ENCODE measurements at places on chromosomes 16 and 17.

DNA sequence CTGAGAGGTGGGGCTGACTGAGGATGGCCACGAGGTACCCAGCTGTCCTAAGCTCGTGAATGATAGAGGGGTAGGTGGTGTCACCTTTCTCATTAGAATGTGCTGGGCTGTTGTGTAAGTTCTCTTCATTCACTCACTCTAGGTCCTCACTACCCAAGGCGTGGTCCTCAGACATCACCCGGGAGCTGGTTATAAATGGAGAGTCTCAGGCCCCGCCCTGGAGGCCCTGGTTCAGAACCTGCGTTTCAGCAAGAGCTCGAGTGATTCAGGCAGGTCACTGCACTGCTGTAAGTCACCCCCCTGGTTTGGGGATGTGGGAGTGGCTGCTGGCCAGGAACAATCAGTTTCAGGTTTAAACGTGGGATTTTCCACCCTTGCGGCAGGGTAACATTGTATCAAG, 139.8 kb downstream of the FOXL1 start:
- no peak for DNase-seq

DNA sequence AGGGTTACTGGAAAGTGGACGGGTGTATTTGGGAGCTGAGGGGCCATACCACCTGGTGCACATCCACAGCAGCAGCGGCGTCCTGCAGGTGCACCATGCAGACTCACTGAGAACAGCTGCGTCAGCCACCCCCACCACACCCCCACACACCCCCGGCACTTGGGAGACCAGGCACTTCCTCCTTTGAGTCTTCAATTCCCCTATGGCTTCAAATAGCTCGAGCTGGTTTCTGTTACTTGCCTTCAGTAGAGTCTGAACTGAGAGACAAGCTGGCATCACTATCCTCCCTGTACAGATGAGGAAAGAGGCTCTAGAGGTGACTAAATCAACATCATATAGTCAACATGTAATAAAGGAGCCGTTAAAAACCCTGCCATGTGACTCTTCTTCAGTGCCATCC, 15.4 kb downstream of the CUEDC1 start:
- DNase-seq: no peak

DNA sequence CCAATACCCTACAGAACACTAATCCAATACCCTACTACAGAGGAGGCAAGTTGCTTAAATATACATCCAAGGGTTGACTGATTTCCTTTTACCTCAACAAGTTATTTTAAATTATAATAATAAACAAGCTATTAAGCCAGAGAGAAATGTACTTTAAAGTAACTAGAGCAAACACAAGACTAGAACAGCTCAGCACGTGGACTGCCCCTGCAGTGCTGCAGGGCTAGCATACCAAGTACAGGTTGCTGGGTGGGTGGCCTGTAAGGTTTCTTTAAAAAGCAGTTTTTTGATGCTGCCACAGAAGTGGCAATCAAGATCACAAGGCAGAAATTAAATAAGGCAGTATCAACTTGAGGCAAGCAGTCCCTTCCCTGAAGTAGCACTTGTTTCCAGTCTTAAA, 63.5 kb downstream of the PARN start:
- no peak for DNase-seq

- no peak for DNase-seq
Measured at GRCh38 chr17:42131981-42132432, 9.4 kb downstream of the HSPB9 start.

DNA sequence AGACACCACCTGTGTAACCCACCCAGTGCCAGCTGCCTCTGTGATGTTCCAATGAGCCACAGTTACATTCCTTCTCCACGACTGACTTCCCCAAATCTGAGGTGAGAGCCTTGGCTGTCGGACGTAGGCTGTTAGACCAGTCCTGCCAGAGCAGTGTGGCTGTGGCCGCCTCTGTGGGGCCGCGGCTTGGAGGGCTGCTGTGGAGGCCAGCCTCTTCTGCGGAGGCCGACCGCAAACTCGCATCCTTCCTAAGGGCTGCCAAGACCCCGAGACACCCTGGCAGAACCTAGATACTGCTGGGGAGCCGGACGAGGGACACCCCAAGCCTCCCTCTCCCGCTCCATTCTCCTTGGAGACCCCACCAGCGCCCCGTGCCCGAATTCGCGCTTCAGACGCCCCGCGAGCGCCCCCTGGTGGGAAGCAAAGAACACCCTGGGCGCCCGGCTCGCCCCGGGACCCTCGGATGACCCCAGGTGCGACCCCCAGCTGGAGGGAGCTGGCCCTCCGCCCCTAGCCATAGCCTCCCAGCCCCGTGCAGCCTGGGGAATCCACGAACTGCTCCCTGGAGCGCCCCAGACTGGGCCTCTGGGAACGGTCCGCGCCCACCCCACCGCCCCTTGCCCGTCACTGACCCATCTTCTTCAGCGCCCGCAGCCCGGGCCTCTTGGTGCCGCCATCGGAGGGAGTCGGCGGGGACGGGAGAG, 547 bp downstream of the PLCD3 start:
- DNase-seq: peak; percentile 64

DNA sequence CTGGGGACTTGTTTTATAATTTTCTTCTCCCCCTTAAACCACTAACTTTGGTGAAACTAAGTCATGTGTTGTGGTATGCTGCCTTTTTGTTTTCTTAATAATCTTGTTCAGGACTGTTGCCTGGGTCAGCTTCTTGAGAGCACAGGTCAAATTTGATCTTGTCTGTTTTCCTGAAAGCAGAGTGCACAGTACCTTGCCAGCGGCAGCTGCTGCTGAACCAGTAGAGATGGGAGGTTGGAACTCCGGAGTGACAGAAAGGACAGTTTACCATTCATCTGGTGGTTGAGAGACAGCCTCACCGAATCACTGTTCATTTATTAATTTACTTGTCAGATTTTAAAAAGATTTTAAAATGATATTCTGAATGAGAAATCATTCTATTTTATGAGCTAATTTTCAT, 125.0 kb downstream of the PHKB start:
- DNase-seq: no peak

GRCh38 chr17:81427173-81428120, 32.2 kb downstream of the BAHCC1 start:
- no peak for DNase-seq

DNA sequence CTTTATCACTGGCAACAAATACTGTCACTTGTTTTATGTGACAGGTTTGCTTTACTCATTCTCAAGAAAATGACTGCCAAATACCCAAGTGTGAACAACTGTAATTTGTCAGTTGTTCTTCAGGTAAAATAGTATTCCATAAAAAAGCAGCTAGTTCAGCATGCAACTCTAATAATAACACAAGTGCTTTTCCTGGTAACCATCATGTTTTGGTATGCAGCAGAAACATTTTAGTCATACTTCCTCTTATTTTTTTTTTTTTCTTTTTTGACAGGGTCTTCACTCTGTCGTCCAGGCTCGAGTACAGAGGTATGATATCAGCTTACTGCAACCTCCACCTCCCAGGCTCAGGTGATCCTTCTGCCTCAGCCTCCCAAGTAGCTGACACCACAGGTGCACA, 4.6 kb downstream of the TERF2 start:
- no peak for DNase-seq

DNA sequence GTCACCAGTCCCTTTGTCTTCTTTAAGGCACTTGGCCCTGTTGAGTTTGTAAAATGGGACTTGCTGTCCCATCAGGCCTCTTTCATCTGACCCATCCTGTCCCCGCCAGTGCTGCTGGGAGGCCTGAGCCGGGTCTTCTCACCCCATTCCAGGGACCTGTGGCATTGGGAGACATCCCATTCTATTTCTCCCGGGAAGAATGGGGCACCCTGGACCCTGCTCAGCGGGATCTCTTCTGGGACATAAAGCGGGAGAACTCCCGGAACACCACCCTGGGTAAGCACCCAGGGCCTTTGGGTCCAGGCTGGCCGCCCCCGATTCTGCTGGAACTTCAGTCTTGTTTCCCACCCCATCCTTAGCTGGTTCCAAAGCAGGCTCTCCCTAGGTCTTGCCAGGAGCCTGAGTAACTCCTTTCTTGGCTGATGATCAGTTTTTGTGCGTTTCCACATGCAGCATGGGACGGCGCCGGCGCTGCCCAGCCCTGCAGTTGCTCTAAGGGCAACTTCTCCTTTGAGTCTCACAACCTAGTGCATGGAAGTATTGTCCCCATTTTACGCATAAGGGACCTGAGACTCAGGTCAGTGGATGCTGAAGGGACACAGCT, 4.1 kb downstream of the ZNF213 start:
- no peak for DNase-seq

GRCh38 chr17:11908711-11909146, 88.5 kb downstream of the ZNF18 start:
- no peak for DNase-seq

- DNase-seq: no peak
Measured at GRCh38 chr17:44501866-44502375, 1.3 kb downstream of the GPATCH8 start.

DNA sequence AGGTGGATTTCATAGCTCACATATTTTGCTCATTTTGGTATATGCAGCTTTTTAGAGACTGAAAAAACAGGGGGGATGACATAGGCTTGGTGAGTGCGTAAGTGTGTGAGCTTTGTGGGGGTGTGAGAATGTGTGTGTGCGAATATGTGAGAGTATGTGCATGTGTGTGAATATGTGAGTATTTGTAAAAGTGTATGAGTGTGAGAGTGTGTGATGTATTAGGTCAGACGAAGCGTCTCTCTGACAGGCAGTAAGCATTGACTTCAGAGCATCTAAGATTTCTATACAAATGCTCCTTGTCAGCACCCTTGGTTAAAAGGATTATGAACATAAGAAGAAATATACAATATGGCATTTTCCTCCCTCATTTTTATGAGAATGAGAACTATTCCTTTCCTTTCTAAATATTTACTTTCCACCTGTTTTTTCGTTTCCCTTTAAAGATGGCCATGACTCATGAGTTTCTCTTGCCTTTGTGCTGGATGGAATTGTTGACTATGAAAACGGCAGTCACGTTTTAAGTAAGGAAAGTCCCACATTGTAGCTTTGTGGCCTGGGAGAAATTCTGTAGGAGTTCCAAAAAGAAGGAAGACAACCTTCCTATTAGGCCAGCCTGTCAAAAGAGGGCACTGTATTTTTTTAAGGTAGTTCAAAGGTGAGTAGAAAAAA, 276.4 kb downstream of the FOXL1 start:
- no peak for DNase-seq

- DNase-seq: peak; percentile 32
Measured at GRCh38 chr16:4200000-4200780, 41.7 kb downstream of the SRL start.

DNA sequence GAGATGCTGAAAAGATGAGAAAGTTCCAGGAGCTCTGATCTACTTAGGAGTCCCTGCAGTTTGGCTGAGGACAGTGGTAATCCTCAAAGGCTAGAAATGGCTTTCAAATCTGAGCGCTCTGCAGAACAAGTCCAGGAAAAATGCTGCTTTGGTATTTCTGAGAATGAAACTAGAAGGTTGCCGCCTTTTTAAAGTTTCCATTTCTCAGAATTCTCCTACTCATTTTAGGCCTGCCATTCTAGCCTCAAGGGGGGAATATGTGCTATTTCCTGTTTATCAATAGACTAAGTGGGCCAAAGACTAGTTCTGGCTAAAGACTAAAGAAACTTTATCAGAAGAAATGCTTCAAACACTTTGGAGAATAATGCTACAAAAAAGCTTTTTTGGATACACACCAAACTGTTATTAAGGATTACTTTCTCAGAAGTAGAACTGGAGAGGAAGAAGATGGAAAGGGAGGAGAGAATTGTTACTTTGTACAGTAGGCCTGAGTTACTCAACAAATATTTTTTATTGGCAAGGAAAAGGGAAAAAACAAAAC, at the start of gene SLFN12L:
TSS of gene SLFN12L (minus strand) at position 78 of the 541 bp plus-strand sequence. CDS start 15,314 bp downstream, outside the sequence.
- DNase-seq: peak; percentile 64

GRCh38 chr16:69190598-69190997, 3.6 kb downstream of the SNTB2 start:
- no peak for DNase-seq

DNA sequence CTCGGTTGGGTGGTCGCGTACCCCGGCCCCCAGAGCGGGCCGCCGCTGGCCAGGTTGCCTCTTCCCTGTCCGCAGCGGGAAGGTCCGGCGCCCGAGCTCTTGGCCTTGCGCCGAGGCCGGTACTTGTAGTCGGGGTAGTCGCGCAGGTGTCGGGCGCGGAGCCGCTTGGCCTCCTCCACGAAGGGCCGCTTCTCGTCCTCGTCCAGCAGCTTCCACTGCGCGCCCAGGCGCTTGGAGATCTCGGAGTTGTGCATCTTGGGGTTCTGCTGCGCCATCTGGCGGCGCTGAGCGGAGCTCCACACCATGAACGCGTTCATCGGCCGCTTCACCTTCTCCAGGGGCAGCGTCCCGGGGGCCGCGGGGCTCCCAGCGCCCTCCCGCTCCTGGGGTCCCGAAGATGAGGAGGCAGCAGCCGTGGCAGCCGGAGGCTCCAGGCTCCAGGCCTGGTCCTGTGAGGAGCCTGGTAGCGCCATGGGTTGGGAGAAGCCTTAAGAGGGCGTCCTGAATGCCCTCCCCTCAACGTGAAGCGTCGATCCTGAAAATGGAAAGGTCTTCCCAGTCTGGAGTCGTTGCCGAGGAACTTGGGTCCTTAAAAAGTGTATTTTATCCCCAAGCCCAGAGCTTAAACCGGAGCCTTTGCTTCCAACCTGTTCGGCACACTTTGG, 558 bp downstream of the SOX15 start:
- peak; percentile 69 for DNase-seq

DNA sequence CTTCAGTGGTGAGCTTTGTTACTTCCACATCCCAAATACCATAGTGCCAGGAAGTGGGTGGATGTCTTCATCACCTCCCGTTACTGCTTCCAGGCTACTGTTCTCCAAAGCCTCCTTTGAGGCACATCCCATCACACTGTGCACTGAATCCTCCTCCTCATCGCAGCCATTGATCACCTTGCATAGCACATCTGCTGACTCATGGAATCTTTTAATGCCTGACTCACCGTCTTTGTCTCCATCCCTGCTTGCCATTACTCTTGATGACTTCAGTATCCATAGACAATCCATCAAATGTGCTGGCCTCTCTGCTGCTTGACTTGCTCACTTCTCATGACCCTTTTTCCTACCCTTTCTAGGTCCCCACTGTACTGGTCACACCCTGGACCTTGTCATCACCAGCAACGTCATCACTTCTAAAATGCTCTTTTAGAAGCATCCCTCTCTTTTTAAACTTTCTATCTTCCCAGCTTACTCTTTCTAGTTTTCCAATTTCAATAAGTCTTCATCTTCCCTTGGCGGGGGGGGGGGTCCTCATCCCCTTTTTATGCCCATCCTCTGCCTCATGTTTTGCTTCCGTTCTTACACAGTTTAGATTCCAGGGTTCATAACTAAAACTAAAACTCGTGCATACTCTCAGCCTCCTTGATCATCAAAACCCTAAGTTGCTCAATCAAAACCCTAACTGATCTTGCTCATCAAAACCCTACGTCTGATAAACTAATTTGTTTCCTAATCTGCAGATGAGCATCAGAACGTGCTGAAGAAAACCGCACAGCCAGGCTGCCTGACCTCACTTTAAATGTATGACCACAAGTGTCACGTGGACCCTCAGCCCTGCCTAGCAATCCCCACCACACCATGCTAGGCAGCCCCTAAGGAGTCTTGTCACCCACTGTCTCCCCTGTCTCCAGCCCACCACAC, 289.7 kb upstream of the ZFHX3 start:
- no peak for DNase-seq

All from stimulated activated naive CD8-positive, alpha-beta T cell treated with anti-CD3 and anti-CD28 coated beads, Interleukin-15, amount 100 ng/mL, for 72 hours (primary cell).